HS-27A (cell line): ENCODE measurements at places on chromosomes 7 and 10.

GRCh38 chr7:44767912-44768627 lies 19.4 kb downstream of the ZMIZ2 start:
- no peak for DNase-seq

DNA sequence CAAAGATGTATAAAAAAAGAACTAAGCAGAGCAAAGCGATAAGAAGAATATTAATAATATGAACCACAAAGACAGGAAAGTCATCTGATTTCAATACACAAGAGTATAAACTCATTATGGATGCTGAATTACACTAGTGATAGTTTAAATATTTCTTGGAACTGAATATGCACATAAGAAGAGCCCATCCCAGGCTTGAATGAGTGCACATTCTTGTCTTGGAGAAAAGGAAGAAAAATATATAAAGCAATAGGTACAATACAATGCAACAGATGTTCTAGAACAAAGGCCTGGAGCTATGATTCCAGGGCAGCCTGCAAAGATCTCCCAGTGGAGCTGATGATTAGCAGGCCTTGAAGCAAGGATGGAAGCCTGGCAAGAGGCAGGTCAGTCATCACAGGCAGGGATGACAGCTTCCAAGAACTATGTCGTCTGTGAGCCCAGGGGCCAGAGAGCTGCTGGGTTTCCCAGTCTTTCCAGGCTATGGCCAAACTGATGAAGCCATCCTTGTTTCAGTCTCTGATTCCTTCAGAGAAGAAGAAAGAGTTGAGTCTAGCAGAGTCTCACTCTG lies 277.6 kb downstream of the KCNMA1 start:
- no peak for DNase-seq

DNA sequence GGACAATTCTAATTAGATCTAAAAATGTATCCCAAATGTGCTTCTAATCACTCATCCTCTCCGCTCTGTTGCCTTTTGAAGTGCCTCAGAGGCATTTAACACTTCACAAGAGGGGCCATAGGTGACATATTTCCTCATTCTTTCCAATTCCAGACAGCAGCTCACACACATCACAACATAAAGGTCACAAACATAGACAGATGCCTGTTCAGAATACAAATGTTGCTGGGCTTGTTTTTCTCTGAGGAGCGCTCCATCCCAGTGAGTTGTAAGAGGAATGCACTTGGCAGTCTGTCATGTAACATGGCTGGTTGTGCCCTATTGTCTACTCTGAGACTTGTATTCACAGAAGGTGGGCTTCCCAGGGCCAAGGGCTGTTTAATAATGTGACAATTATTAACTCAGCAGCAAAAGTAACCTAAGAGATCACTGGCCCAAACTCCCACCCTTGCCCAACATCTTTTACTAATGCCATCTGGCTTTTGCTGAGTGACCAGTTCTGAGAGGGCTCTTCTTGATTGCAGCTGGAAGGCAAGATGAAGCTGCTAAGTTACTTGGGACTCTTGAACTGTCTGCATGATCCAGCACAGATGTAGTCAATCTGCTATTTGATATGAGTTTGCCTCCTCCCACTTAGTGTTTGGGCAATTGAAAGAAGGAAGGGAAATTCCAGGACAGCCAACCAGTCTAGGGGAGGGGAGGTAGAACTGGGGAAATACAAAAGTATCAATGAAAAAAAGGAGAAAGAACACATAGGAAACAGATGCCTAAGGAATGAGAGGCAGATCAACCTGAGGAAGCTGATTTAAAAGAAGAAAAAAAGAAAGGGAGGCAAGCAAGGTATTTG lies 13.6 kb downstream of the PON2 start:
- DNase-seq: no peak

- DNase-seq: no peak
Observed at GRCh38 chr7:137958470-137959431, 43.1 kb downstream of the CREB3L2 start.

- peak; percentile 4 for DNase-seq
Observed at GRCh38 chr10:454860-455259, 234.6 kb downstream of the DIP2C start.

GRCh38 chr10:129755621-129756020 lies 208.5 kb downstream of the EBF3 start:
- no peak for DNase-seq

DNA sequence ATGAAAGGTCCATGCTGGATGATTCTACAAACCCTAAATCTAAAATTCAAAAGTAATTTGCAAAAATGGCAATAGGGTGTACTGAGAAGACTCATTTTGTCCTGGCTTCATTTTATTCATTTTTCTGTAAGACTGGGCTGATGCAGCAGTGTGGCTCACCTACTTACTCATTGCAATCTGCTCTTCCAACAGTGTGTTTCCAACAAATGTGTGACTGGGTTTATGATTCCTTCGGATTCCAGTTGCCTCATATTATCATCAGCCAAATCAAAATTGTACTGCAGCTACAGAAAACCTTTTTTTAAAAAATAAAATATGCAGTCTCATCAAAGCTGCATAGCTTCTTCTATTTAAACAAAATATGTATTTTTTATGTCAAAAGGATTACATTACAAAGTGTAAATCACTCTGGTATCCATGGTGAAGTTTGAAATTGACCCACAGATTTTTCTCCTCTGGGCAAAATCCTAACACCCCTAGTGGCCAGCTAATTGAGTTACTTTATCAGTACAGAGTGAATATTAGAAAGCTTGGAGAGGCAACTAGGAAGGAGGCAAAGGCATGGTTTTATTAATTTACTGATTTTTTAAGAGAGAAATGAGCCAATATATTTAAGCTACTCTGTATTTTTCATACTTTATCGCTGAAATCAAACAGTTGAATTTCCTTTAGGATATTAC lies 390.3 kb downstream of the MAGI2 start:
- no peak for DNase-seq

GRCh38 chr10:28036587-28036986 lies 37.7 kb upstream of the ODAD2 start:
- no peak for DNase-seq

- no peak for DNase-seq
Observed at GRCh38 chr10:116055252-116055916, 217.6 kb downstream of the GFRA1 start.

GRCh38 chr7:45885264-45885882 lies 2.9 kb upstream of the IGFBP1 start:
- peak; percentile 88 for DNase-seq

DNA sequence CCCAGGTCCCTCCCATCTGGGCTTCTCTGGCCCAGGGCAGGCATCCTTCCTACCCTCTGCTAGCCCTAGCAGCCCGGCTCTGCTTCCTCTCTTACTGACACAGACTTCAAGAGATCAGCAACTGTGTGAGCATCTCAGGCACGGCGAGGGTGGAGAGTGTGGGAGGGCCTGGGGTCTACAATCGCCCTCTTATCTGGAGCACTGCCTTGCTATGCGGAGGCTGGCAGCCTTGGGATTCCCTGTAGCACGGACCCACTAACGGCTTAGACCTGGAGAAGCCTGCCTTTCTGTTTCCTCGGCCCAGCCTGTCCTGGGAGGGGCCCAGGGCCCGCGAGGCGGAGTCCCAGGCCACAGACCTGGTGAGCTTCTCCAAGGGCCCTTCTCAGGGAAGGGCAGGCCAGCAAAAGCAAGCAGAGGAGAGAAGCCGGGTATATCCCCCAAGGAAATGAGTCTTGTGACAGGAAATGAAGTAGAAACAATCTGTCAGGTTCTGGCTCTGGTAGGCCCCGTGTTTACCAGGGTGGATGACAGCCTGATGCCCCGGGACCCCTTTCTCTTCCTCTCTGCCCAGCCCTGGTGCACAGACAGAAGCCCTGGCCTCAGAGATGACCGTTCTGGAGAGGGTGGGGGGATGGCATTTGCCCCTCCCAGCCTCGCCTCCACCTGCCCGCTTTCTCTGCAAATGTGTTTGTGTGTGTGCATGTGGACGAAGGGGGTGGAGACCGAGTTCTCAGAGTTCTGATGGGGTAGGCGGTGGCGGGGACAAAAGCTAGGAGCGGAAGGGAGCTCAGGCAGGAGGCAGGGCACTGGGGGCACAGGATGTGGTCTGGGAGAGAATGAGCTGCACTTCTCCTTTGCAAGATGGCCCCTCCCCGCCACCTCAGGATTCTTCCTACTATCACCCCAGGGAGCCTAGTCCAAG lies 2.5 kb downstream of the LRCH4 start:
- DNase-seq: no peak

GRCh38 chr10:77524281-77524711 lies 113.3 kb downstream of the KCNMA1 start:
- DNase-seq: no peak

GRCh38 chr10:98365406-98366061 lies 49.4 kb downstream of the PYROXD2 start:
- DNase-seq: no peak

GRCh38 chr10:29496341-29497162 lies 138.2 kb downstream of the SVIL start:
- no peak for DNase-seq

DNA sequence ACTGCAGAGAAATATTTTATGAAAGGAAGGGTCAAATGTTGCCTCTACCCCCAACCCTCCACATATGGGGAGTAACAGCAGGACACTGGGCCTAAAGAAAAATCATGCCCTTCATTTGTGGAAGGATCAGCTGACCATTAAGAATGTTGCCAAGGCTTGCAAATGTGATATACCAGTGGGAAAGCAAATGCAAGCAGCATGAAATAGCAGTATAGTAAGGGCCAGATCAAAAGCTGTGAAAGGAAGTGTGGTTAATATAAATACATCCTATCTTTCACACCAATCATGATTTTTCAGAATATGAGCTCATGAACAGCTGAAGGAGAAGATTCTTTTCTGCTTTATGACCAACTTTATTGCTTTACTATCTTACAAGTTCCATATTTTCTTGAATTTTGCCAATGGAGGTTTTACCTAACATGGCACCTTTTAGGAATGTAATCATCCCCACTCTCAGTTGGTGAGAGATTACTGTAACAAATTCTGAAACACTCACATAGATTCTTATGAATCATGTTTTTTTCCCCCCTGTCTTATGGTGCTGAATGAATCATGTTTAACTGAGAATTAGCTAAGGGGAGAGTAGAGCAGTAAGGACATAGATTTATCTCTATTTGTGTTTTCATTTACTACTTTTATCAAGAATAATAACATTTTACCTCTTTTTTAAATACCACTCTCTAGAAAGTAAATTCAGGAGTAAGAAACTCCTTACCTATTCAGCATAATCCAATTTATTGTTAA lies 12.1 kb upstream of the ATAD1 start:
- DNase-seq: no peak

DNA sequence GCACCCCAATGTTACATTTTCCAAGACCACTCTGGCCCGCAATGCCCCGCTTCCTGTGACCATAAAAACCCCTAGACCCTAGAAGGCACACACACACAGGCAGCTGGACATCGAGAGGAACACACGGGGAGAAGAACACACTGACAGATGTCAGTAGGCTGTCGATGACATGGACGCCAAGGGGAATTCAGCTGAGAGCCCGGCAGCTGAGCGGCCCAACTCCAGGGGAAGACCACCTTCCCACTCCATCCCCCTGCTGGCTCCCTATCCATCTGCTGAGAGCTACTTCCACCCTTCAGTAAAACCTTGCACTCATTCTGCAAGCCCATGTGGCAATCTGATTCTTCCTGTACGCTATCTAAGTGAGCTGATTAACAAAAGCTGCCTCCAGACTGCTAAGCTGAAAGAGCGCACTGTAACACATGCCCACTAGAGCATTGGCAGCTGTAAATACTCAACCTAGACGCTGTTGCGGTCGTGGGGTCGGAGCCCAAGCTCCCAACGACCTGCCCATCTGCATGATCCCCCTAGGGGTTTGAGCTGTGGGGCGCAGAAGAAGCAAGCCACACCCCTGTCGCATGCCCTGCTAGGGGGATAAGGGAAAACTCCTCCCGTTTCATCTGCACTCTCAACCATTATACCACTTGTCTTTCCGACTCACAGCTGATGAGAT lies 843.6 kb upstream of the POT1 start:
- no peak for DNase-seq

DNA sequence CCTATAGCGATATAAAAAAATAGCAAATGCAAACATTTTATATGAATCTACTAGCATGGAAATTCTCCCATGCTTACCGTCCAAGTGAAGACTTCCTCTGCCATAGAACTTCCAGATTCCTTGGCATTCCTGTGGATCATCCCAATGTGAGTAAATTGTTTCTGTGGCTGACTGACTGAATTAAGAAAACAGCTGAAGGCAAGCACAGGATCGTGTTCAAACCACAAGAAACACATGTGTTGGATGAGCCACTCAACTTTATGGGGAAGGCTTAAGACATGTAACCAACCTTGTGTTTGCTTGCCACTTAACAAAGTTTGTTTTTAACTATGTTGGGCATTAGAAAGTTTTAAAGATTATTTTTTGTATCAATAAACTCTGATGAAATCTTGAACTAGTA lies 2.6 kb upstream of the MYPN start:
- peak; percentile 77 for DNase-seq

- DNase-seq: no peak
Observed at GRCh38 chr10:25901199-25901598, 32.8 kb upstream of the MYO3A start.

- no peak for DNase-seq
Observed at GRCh38 chr7:21169667-21170580, 258.0 kb upstream of the SP4 start.

DNA sequence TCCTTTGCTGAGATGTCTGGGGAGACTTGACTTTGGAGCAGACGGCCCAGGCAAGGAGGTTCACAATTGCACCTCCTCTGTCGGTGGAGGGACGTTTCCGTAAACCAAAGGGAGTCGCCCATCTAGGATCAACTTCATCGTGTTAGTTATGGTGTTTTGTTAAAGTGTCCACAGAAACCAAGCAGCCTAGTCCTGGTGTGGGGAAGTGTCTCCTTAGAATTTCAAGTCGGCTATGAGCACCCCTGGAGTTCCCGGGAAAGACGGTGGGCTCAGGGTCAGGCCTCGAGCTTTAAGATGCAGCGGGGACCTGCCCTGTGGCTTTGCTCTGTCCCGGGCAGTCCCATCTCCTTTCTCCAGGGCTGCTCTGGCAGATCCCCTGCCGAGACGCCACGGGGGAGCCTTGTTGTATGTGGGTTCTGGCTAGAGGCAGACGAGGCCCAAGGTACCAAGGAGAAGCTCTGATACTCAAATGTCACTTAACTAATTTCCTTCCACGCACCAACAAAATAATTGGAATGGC lies 319.2 kb downstream of the ADARB2 start:
- no peak for DNase-seq

DNA sequence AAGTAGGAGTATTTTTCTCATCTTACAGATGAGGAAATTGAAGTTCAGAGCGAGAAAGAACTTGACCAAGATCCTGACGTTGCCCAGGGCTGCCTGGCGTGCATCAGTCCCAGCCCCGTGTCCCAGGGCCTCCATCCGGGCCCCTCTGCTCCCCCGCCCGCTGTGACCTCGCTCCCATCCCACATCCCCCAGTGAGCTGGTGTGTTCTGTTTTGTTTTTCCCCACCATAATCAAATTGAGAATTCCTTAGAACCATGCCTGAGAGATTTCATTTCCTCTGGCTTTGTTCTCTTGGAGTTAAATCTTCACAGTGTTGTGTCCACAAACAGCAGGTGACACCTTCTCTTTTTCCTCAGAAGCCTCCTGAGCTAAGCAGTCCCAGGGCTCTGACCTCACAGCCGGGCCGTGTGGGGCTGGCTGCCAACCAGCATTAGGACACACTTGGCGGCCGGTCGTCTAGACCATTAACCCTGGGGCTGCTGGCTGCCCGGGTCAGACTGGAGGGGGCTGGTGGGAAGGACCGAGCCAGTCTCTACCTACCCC lies 44.3 kb downstream of the PFKP start:
- DNase-seq: no peak
